GF-D8 (cell line): ENCODE measurements at places on chromosomes 6 and 20.

DNA sequence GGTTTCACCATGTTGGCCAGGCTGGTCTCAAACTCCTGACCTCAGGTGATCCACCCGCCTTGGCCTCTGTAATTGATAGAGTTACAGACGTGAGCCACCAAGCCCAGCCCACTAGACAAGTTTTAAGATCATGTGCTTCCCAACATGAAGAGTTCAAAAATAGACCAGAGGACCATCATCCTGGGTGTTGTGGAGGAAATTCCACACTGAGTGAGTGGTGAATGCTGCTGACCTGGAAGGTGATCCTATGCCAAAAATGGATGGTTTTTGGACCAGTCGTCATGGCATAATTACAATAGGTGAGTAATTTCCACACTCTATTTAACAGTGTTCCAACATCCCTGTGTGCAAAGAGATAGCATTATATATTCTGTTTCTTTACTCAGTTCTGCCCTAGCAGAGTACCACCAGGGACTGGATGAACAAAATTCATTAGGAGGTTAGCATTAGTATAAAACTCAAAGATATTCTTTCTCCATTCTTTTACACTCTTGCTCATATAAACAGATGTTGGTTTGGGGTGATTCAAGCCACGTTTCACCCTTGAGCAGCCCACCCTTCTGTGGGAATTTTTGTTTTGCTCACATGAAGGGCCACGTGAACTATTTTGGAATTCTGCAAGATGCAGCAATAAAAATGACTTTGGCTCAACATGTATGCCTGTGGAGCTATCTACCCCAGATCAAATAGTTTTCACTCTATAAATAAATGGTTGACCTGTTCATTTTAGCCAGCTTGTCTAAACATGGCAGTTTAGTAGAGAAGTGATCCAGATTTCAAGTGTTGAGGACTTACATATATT is 206.2 kb upstream of the TCF21 start:
- DNase-seq: no peak

DNA sequence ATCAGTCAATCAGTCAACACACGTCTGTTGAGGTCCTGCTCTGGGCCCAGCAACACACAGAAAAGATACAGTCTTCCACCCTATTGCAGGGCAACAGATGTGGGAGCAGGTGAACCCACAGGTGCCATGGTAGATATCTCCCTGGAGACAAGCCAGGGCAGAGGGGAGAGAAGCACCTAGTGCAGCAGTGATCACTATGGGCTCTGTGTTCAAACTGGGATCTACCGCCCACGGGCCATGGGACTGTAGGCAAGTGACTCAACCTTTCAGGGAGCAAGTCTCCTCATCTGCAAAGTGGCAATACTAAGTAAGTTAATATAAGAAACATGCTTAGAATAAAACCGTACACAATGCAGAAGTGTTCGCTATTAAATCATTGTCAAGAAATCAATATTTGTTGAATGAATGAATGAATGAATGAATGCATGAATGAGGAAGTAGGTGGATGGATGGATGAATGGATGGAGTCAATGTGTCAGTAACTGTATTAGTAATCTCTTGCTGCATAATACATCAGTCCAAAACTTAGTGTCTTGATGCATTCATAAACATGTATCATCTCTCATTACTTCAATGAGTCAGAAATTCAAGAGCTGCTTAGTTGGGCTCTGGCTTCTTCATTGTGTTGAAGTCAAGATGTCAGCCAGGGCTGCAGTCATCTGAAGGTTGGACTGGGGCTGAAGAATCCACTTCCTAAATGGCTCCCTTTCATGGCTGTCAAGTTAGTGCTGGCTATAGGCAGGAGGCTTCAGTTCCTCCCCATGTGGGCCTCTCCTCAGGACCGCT is 31.9 kb upstream of the NFATC2 start:
- DNase-seq: no peak

DNA sequence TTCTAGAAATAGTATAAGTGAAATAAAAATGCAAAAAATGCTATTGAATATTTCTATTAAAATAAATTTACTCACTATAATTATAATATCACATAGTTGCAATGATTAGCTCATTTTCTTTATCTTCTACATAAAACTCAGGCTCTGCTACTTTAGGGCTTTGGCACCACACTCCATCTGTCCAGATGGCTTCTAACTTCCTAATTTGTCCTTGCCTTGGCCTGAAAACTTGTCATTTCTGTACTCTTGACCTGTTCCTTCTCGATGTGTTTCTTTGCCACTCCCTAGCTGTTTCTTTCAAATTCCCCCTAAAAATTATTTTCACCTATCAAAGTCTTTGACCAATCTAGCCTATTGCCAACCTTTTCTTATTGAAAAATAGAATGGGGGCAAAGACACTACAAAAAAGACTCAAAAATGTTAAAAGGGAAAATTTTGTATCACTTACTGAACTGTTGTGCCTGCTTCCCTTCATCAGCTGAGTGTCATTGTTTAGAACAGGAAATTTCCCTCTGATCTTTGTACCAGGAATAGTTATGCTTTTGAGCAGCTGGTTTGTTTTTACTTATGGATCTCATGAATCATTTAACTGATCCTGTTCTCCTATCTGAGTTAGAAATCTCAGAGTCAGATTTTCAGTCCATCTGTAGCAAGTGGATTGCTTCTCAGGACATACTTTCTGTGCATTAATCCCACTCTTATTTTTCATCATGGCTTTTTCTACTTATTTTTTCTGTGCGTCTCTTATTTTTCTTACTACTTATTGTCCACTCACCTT is 279.2 kb upstream of the CNR1 start:
- DNase-seq: no peak

DNA sequence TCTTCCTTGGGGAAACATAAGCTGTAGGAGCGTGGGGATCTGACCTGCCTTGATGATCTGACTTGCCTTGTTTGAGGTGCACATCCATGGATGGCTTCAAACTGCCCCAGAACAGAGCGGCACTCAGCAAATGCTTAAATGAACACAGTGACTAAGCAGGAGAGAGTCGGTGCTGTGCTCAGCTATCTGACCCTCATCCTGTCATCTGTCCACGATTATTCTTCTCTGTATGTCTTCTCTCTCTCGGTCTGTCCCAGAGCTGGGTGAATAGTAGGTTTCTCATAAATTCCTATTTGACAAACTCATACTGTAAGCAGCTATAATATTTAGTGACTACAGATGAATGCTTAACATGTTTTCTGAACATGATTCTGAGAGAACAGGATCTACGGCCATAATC is 37.3 kb downstream of the TRAM2 start:
- DNase-seq: no peak

- DNase-seq: no peak
These were observed 46.4 kb upstream of the CCN2 start for GRCh38 chr6:131997429-131998153.

GRCh38 chr6:105317607-105318533 is 85.0 kb downstream of the PREP start:
- no peak for DNase-seq

DNA sequence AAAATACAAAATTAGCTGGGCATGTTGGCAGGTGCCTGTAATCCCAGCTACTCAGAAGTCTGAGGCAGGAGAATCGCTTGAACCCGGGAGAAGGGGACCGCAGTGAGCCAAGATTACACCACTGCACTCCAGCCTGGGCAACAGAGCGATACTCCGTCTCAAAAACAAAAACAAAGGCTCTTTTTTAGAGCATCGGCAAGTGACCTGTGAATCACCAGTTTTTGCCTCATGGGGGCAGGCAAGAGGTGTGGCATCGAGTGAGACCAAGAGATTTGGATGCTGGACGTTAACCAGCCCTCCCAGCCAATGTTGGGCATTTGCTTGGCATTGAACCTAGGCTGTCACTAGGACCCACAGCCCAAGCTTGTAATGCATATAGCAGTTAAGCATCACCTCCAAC is 14.6 kb upstream of the CDK5RAP1 start:
- no peak for DNase-seq
